Esophagus squamous epithelium (tissue), 5 donors: ENCODE measurements at places on chromosomes 7 and 10. TPM values are rescaled to one million over a fixed set of nuclear protein-coding genes. Genes with fewer than 3 reads are reported as not detected.

The OPALIN gene
- not detected for total RNA-seq

The CDNF gene
- total RNA-seq = 1.3 TPM

The SPDYE5 gene
- total RNA-seq = not detected

The RASA4B gene
- 1.6 TPM for total RNA-seq

GRCh38 chr10:69451784-69452251, 553 bp downstream of the TSPAN15 start:
- no peak for DNase-seq

GRCh38 chr7:108097703-108098102, 32.5 kb downstream of the LAMB4 start:
- no peak for DNase-seq

DNA sequence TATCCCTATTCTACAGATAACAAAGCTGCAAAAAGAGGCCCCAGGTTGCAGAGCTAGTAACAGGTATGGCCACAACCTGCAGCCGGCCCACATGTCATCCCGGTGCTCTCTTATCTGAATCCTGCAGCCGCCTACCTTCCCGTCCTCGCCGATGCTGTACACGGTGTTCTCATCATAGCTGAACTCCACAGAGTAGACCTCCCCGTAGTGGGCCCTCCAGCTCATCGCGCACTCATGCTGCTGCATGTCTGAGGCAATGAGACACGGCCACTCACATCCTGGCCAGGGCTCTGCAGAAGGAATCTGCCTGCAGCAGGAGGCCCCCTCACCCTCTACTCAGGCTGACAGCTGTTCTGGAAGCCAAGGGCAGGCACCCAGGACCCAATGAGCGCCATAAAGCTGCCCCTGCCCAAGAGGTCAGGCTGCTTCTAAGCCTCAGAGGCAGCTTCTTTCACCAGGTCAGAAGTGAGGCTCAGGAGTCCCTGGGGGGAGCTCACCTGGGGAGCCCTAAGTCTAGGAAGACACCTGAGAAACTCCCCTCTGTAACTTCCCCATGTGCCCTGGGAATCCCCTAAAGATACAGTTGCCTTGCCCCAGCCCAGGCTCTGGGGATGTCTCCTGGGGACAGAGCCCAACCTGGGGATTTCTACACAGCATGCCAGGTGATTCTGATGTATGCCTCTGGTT, 17.9 kb upstream of the CYREN start:
- DNase-seq = no peak

DNA sequence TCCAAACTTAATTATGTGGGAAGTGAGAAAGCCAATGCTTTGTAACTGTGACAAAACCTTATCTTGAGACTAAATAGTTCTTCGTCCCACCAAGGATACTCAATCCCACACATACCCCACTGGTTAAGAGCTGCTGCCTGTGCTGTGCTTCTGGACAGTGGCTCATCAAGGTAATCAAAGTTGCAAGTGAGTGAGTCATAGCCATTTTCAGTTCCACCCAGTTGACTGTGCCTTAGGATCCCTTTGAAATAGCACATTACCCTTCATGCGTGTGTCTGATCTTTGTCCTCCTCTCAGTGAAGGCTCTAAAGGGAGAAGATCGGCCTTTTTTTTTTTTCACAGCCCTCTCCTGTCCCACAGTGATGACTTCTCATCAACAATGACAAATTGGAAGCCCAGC, 706.0 kb upstream of the AUTS2 start:
- DNase-seq = no peak

DNA sequence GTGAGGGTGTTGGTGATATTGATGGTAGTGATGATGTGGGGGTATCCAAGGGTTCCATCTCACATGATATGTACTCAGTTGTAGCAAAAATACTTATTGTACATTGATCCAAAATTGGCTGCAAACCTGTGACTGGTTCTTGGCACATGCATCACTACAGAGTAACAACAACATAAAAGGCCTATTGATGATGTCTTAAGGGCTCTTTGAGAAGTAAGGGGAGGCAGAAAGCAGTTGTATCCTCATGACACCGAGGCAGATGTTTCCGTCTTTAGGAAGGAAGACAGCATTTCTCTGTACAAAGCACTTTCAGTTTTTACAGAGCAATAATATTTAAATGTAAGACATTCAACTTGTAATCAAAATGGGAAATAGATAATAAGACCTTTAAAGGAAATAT, 34.5 kb downstream of the NRG3 start:
- no peak for DNase-seq

DNA sequence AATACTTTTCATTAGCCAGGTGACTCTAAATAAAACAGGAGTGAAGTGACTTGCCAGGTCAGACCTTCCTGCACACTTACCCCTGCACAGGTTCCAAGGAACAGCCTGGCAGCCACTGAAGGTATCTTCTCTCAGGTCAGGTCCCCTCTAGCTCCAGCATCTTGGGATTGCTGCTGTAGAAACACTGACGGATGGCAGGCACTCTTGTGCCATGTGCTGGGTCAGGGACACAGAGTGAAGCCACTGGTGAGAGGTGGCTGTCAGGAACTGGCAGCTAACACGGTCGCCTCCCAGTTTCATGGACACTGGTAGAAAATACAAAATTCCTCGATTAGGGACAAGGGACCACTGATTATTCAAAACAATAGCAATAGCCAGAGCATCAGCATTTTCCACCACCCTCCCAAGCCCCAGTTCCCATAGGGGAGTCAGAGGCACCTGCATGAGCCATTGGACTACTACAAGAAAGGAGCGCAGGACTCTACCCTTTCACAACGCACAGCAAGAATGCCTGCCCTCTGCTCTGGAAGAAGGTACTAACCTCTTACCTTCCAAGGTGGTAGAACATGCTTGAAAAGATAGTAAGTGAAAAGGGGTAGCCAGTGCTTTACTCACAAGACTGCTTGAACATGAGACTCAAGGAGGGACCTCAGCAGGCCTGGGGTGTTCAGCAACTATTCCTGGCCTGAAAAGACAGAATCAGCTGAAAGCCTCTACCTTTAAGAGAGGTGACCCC, 5.1 kb upstream of the MYO1G start:
- DNase-seq = no peak
